ENCODE measurements at places on chromosomes 6 and 20.

DNA sequence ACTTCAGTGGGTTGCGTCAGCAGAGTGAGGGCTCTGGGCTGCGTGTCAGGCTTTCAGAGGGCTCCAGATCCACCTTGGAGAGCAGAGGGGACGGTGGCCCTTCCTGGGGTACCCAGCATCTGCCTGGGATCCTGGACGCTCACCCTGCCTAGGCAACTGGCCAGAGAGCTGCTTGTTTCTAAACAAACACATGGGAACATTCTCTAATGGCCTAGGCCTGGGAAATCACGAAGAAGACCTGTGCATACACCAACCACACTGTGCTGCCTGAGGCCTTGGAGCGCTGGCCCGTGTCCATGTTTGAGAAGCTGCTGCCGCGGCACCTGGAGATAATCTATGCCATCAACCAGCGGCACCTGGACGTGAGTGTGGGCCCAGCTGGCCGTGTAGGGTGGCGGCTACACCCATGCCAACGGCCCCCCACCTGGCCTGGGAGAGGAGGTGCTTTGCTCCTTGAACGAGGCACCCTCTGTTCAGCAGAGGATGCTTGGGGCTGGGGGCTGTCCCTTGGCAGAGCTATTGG is 32.2 kb downstream of the PYGB start:
- DNase-seq, result no peak

DNA sequence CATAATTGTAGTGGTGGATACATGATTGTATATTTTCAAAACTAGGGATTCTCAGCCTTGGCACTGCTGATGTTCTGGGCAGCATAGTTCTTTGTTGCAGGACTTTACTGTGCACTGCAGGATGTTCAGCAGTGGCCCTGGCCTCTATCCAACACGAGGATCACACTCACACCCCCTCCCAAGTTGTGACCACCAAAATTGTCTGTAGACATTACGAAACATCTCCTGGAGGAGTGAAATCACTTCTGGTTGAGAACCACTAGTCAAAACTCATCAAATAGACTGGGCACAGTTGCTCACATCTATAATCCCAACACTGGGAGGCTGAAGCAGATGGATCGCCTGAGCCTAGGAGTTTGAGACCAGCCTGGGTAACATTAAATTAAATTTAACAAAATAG is 123.1 kb upstream of the CDYL start:
- DNase-seq, result no peak

- peak; percentile 14 for DNase-seq
These were observed 136.1 kb downstream of the PLCB4 start for GRCh38 chr20:9204979-9205378.

- no peak for DNase-seq
These were observed 360.2 kb downstream of the PREX1 start for GRCh38 chr20:48467622-48468021.

- DNase-seq, result peak; percentile 98
These were observed at the start of gene MAP1LC3A for GRCh38 chr20:34558320-34559218. TSS of gene MAP1LC3A (plus strand) at chr20:34558718. CDS start at chr20:34558869, 151 bp downstream.

GRCh38 chr6:140736231-140736630 is 1361.8 kb upstream of the CITED2 start:
- peak; percentile 88 for DNase-seq

- no peak for DNase-seq
These were observed 25.7 kb downstream of the TPX2 start for GRCh38 chr20:31764641-31765305.

GRCh38 chr20:38827770-38828281 is 22.3 kb downstream of the PPP1R16B start:
- DNase-seq, result no peak

GRCh38 chr6:138227316-138227781 is 9.1 kb upstream of the PBOV1 start:
- no peak for DNase-seq

DNA sequence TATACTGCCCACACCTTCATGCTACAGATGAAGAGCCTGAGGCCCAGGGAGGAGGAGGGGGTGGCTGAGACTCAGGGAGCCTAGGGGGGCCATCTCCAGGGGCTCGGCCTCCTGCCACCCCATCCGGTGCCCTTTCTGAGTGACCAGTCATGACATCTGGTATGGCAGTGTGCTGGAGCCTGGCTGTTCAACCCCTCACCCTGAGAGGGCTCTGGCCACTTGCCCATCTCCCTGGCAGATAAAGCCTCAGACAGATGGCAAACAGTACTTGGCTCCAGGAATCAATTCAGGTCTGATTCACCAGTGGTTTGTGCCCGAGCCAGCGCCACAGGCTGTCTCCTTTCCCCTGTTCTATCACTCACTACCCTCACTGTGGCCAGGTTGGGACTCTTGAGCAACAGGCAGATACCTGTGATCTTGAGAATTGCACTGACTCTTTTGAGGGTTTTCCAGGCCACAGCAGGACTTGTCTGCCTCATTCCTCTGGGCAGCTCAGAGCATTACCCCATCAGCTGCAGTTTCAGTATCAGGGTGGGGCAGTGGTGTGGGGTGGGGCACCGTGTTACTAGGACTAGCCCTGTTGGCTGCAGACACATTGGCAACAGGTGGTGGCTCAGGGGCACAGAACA is 22.8 kb downstream of the SRSF3 start:
- peak; percentile 30 for DNase-seq

- no peak for DNase-seq
These were observed 437.3 kb upstream of the HTR1E start for GRCh38 chr6:86500035-86500434.

GRCh38 chr6:56671651-56672461 is 29.2 kb upstream of the DST start:
- no peak for DNase-seq

DNA sequence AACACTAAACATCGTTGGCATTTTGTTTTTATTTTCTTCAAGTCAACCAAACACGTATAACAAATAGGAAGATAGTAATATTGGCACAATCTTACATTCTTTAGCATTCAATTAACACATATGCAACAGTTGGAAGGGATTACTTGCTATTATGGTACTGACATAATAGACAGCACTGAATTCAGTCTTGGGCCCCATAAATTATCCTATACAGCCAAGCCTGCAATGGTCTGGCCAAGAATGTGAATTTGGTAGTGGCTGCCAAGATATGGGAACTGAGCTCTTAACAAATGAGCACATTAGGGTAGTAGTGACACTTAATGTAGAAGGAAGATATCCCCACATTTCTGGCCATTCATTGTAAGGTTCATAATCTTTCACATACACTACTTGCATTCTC is 44.8 kb upstream of the ARHGAP18 start:
- DNase-seq, result no peak

DNA sequence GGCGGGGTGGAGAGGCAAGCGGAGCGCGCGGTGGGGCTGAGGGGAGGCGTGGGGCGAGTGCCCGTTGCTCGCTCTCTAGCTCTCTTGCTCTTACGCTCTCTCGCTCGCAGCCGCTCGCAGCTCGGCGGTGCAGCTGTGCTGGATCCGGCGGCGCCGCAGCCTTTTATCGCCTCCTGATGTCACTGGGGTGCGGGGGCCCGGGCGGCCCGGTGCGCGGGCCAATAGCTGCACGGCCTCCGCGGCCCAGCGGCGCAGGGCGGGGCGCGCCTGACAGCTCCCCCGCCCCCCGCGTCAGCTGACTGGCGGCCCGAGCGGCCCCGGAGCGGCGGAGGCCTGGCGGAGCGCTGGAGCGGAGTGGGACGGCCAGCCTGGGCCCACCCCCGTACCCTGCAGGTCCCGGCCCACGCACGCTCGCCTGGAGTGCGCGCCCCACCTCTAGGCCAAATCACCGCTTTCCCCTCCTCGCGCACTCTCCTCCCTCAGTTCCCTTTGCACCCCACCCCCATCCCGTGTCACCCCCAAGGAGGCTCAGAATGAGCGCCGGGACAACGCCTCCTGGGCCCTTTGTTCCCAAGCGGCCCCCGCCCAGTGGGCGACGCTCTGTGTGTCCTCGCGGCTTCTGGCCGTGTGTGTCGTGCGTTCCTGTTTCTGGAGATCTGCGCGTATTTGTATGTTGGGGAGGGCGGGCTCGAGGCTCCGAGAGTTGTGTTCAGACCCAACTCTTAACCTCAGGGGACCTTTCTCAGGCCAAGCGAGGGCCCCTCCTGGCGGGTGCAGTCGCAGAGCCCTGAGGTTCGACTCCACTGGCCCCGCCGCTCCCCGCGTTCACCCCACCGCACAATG is at the start of gene MAFB:
MAFB (minus strand) TSS at position 137 of the 843 bp plus-strand sequence. CDS start 386 bp downstream, outside the sequence.
- DNase-seq, result peak; percentile 96

GRCh38 chr6:148926478-148926877 is 179.6 kb downstream of the UST start:
- DNase-seq, result peak; percentile 46

DNA sequence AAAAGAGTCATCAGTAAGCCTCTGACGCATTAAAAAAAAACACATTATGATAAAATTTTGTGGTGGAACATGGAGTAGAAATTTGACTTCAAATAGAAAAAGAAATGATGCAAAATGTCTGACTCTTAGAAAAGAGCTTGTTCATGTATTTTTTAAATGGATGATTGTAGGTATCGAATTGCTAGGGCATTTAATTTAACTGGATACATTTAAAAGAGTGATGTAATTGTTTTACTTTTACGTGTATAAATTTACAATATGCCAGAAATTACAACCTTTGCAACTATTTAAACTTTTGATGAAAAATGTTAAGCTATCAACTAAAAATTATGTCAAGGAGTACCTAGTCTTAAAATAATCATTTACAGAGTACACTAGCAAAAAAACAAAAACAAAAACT is 4.5 kb upstream of the SDC4 start:
- no peak for DNase-seq

GRCh38 chr6:140208286-140208685 is 833.8 kb upstream of the CITED2 start:
- no peak for DNase-seq

DNA sequence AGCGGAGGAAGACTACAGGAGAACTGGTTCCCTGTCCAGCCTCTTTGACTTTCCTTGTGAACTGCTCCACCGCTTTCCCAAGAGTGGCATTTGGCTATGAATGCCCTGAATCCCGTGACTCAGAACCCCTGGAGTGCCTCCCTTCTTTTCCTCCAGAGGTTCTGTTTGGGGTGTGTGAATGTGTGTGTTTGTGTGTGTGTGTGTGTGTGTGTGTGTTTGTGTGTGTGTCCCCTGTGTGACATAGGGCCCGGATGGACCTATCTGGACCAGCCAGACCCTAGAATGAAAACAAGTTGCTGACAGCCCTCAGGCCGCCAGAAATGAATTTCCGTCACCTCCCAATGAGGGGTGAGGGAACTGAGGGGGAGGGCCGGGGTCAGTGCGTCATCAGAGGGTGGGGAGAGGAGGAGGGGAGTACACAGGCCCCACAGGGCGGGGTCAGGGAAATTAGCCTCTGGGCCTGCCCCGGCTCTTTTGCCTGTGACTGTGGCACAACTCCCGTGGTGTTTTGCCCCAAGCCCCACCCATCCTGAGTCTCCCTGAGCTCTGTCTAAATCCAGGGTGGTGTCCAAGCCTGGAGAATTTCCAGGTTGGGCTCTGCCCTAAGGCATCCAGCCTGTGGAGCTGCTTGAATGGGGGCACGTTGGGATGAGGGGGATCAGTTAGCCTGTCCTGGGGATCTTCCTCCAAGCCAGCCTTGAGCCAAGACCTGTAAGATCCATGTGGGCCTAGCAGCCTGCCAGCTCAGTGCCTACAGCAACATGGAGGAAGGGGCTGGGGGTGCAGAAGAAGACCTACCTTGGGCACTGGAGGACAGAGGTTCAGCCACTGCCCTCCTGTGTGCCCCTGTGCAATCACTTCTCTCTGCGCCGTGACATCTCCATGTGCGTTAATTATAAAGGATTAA is 15.2 kb upstream of the MRPS18A start:
- peak; percentile 96 for DNase-seq

- DNase-seq, result no peak
These were observed 103.7 kb downstream of the ARID1B start for GRCh38 chr6:156880913-156881312.

- DNase-seq, result peak; percentile 49
These were observed 650 bp upstream of the TTK start for GRCh38 chr6:80003826-80004172.

DNA sequence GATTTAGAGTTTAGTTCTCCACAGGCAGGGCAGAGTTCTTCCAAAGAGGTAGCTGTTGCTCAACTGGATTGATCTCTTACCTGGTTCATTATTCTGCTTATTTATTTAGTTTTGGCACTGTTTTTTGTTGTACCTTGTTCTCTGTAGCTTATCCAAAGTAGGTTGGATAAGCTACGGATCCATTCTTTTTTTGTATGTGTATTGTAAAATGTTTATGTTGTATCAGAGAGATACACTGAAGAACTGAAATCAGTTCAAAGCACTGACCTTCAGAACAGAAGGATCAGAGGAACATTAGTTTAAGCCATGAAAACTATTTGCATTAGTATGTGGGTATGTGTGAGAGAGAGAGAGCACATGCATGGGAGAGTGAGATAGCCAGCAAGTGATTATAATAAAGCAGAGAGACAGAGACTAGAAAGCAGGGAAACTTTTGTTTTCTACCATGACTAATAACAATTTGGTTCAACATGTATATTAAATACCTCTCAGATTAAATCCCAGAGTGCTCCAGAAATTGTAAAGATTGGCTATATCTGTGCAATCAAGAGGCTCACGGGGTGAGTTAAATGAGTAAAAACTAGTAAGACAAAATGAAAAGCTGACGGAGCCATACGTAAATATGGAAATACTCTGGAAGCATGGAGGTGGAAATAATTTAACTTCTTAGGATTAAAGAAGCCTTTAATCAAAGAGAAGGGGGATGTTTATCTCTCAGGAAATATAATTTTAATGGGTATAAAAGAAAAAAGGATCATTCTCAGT is 40.2 kb downstream of the ITCH start:
- no peak for DNase-seq

DNA sequence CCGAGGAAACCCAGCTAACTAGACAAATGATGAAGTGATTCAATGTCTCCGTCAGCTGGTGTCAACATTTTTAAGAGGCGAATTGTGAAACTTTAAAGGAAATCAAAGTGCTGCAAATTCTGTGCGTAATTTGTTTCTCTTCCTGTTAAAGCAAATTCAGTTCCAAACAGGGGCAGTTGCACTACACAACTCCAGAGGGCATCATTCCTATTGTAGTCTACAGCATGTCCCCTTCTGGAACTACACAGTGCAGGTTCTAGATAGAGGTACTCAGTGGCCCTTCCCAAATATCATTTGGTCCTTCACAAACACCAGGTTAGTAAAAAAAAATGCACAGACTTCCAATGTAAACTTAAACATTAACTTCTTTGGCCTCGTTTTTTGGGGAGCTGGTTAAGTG is 38.3 kb upstream of the SMLR1 start:
- DNase-seq, result no peak

DNA sequence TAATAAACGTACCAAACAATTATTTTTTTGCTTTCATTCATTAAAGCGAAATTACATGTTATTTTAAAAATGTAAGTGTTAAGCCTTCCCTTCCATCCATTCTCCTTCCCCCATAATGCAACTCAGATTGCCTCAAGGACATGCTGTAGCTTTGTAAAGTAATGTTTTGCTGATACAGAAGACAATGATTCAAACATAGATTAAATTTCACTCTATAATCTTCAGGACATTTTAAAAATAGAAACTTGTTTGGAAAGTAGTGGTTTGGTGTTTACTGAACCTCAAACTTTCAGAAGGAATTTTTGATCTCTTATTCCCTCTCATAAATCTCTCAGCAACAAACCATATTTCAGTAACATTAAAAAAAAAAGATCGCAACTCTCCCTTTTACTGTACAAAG is 350.9 kb upstream of the HSF2 start:
- peak; percentile 47 for DNase-seq

GRCh38 chr6:157813750-157814455 is 9.1 kb upstream of the SNX9 start:
- peak; percentile 90 for DNase-seq

Data from fibroblast of gingiva (primary cell).